ENCODE measurements at places on chromosomes 7 and 10.

DNA sequence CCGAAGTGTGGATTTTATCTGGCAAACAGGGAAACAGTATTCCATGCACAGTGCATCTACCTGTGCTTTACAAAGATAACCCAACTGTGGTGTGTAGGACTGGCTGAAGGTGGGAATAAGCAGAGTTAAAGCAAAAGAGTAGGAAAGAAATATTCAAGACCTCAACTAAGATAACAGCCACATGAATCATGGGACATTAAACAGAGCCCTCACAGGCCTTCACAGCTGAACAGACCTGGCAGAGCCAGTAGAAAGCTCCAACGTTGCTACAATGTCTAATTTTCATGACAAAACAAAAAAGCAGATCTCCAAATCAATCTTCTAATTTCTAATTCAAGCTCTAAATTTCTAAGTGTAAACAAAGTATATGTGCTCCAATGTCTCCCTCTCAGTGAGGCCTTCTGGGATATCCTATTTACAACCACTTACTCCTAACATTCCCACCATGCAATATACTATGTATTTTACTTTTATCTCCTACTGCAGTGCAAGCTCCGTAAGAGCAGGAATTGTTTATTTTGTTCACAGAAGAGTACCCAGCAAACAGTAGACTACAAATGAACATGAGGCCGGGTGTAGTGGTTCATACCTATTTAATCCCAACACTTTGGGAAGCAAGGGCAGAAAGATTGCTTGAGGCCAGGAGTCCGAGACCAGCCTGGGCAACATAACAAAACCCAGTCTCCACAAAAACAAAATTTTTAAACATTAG lies 63.5 kb downstream of the UBE2H start:
- DNase-seq = no peak

GRCh38 chr10:69641261-69641980 lies 11.4 kb downstream of the FAM241B start:
- DNase-seq = no peak

GRCh38 chr7:151032936-151033863 lies 5.0 kb downstream of the ABCB8 start:
- no peak for DNase-seq

GRCh38 chr10:85667638-85668233 lies 698.9 kb downstream of the GRID1 start:
- DNase-seq = no peak

DNA sequence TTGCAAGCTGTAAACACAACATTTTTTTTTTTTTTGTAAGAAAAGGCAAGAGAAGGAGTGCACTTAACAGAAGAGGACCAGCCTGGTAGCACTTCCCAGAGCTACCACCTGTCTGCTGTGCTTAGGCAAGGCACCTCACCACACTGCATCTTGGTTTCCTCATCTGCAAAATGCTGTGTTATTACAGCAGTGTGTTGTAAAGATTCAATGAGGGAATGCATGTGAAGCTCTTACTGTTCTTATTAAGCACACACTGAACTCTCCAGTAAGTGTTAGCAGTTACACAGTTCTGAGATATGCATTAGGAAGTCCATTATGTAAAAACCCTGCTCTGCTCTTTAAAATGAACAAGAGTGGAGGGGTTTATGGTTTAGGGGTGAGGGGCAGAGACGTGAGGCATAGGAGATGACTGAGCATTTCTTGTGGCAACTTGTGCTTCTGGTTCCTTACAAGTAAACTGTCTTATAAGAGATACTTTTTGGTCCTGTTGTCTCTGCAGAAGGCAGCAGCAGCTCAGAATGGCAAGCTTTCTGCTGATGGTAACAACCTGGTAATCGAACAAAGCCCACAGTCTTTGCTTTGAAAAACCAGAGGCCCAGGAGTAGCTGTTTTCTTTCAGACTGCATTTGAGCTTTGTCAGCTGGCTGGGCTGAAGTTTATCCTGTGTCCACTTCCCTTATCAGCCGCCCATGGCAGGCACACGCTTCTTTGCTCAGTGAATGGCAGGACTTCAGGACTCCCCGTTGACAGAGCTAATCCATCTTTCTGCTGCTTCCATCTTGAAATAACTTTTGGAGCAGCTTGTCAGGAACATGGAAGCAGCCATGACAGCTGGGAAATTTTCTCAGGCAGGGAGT lies 98.8 kb upstream of the BMPER start:
- no peak for DNase-seq

GRCh38 chr10:62109587-62110293 lies 158.9 kb downstream of the RTKN2 start:
- no peak for DNase-seq

DNA sequence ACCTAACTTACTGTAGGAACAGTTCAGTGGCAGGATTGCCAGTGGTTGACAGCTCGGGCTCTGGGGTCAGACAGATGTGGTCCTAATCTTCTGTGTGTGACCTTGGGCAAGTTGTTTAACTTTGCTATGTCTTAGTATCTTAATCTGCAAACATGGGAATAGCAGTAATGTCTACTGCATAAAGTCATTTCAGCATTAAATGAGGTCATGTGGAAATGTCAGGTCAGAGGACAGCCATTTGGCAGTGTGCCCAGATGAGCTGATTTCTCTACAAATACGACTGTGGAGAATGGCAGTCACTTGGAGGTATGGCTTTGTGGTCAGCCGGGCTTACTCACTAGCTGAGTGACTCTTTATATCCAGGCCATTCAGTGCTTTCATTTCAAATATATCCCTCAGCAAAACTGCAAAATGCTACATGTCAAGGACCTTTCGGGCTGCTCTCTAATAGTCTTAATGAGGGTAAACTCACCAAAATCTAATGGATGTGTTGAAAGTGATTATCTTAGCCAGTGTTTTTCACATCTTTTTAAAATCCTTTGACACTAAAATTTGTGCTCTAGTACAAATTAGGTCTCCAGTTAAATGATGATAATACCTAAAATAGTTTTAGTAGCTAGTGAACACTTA lies 171.4 kb downstream of the ST7 start:
- peak; percentile 75 for DNase-seq

DNA sequence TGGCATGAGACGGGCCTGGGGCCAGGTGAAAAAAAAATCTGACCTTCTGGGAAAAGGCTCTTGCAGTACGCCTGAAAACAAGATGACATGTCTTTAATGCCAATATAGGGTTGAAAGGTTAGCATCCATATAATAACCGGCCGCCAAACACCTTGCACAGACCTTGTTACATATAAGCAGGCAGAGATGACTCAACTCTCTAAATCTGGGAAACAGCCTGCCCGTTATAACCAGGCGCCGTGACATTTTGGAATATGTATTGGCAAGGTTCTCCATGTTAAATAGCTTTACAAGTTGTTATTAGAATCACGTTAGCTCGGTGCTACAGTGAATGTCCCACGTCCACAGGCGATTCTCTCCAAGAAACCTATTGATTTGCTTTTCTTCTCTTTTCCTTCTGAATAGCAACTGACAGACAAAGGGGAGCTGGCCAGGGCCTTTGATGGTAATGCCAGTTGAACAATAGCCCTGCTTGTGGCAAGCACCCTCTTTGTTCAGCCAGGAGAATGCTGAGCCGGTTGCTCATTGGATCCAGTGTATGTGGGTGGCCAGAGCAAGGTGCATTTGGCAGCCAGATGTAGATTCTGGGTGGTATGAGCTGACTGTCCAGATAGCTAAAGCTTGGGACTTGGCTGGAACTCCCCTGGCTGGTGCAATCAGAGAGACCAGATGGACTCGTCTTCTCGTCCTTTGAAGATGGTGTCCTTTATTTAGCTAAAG lies 80.1 kb upstream of the AUTS2 start:
- no peak for DNase-seq

DNA sequence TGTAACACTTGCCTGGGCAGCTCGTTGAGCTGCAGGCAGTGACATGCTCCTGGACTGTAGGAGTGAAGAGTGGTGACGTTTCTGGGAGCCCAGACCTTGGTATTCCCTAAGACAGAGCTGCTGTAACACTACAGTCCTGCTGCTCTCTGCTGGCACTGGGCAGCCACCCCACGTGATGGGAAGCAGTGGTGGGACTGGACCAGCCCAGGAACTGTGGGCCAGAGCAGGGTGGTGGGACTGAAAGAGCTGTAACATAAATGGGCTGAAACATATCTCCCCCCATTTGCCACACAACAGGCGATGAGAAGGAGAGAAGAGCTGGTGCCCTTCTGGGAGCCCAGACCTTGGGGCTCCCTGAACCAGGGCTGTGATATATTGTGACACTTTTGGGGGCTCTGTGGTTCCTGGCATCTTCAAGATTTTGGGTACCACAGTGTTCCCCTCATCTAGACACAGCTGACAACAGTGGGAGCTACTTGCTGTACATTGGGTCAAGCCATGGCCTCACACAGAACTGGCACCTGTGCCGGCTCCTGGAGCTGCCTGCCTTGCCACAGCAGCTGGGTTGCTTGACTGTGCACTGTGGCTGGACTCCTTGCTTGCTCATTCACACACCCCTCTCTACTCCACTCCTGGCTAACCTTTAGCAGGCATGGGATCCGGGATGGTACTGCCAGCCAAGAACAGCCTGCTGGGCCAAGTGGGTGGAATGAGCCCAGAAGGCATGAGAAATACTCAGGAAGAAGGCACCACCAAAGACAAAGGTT lies 161.3 kb upstream of the PCDH15 start:
- no peak for DNase-seq

- peak; percentile 51 for DNase-seq
Measured at GRCh38 chr10:110137142-110137545, 70.3 kb upstream of the MXI1 start.
